ENCODE measurements at places on chromosomes 1 and 21. TPM values are rescaled to one million over a fixed set of nuclear protein-coding genes. Genes with fewer than 3 reads are reported as not detected.

The FYB2 gene
- 0.34 TPM for total RNA-seq

- no peaks in the 10 kb centered on the region for H3K4me1 ChIP-seq
- no peak for DNase-seq
- H3K36me3 ChIP-seq = peaks cover 26% of the 10 kb centered on the region
- H3K27ac ChIP-seq = no peak overlapping the region
- no peaks in the 10 kb centered on the region for H3K27me3 ChIP-seq
Observed at GRCh38 chr1:227006226-227006796, 66.2 kb downstream of the COQ8A start.

DNA sequence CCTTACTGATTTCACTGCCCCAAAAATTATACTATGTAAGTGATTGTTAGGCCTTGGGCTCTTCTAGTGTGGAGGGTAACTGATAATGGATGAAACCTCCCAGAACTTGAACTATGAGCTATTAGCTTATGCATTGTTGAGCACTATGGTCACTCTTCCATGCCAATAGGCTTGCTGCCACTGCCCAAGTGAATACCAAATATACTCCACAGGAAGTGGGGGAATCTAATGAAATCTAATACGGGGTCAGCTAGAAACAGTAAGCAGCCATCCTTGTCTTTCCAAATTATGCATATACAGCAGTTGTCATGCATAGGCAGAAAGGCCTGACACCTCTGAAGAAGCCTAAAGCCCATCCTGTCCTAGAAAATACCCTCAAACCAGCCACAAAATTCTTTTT is 198.7 kb upstream of the PTBP2 start:
- H3K27me3 ChIP-seq = no peaks in the 10 kb centered on the region
- H3K27ac ChIP-seq = no peak overlapping the region
- peaks cover 55% of the 10 kb centered on the region for H3K4me1 ChIP-seq
- DNase-seq = no peak
- H3K36me3 ChIP-seq = no peaks in the 10 kb centered on the region
- H3K4me3 ChIP-seq = no peak overlapping the region

The SLC30A2 gene
- 9.2 TPM for total RNA-seq

DNA sequence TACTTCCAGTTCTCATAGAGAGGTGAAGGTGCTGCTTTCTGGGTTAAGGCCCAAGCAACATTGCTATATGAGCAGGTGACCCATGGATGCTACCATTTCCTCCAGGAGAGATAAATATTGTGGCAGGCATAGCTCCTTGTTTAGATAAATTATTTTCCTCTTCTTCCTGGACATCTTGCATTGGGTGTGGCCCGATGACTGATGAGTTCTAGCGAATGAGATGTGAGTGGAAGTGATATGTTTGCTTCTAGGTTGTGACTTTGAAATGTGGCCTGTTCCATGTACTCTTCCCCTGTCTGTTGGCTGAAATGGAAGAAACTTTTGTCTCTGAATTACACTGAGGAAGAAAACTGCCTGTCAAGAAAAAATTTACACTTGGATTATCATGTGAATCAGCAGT is 101.7 kb upstream of the FMN2 start:
- peaks cover 45% of the 10 kb centered on the region for H3K27me3 ChIP-seq
- H3K27ac ChIP-seq = no peak overlapping the region
- peaks cover 4% of the 10 kb centered on the region for H3K36me3 ChIP-seq
- no peak for DNase-seq

DNA sequence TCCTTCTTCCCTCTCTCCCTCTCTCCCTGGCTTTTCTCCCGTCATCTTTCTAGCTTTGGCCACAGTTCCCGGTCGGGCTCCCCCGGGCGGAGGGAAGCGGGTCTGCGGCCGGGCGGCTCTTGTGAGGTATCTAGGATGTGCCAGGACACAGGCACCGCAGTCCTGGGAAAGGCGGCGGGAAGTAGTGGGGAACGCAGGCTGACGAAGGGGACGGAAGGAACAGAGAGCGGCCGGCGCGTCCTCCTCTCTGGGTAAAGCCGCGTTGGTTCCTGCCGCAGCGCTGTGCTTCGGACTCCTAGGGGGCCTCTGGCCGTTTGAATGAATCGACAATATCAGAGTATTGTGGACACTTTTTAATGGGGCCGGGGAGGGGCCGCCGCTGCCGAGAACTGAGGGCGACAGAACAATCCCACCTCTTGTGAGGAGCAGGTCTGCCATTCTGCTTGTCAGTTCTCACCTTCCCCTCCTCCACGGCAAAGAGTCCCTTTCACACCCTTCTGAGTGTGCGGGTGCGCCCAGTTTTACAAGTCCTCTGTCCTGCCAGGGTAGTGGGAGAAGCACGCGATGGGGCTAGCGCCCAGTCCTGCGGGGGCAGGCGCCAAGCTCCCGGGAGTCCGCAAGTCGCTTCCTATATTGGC is 1.2 kb upstream of the LHX9 start:
- peak overlapping the region; percentile 72 for H3K4me3 ChIP-seq
- H3K36me3 ChIP-seq = no peaks in the 10 kb centered on the region
- H3K4me1 ChIP-seq = peaks cover 71% of the 10 kb centered on the region
- DNase-seq = peak; percentile 75
- peaks cover 100% of the 10 kb centered on the region for H3K27me3 ChIP-seq
- H3K27ac ChIP-seq = peak overlapping the region; percentile 9

The FCRL1 gene
- not detected for total RNA-seq

DNA sequence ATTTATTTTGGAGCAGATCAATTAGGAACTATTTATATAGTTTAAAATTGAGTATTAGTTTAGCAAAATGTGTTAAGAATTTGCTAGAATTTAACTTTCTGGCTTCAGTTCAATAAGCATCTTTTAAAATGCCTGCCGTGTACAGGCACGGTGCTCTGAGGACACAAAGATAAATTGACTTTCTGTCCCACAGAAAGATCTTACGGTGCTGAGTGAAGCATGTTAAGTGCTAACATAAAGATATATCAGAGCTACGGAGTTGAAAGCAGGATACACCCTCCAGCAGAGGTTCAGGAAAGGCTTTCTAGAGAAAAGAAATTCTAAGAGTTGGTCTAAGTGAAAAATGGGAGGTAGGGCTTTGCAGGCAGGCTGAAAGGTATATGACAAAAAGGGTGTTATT is 305.4 kb downstream of the GRIK1 start:
- no peak overlapping the region for H3K27ac ChIP-seq
- no peak overlapping the region for H3K4me3 ChIP-seq
- no peaks in the 10 kb centered on the region for H3K36me3 ChIP-seq
- DNase-seq = no peak
- H3K27me3 ChIP-seq = no peaks in the 10 kb centered on the region

The OR2T33 gene
- total RNA-seq = not detected

- H3K4me1 ChIP-seq = peaks cover 8% of the 10 kb centered on the region
- no peak overlapping the region for H3K4me3 ChIP-seq
Observed at GRCh38 chr1:224338150-224338838, 8.3 kb upstream of the NVL start.

The CASQ1 gene
- 0.27 TPM for total RNA-seq

DNA sequence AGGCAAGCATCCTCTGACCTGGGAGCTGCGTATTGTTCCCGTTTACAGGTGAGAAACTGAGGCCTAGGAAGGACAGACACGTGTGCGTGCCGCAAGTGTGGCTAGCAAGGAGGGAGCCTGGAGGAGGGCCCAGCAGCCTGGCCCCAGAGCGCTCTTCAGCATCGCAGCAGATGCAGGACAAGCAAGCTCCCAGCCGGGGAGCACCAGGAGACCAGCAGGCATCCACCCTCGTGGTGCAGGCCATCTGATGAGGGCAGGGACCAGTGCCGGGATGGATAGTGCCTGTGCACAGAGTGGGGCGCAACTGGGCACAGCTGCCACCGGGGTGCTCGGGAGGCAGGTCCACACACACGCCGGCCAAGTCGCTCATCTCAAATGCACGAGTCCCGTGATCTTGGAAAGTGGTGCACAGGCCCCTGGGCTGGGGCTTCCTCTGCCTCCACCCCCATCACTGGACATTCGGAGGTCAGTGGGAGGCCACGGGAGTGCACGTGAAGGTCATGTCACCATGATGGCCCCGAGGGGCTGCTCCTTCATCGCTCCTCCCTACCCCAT is 55.1 kb downstream of the COL18A1 start:
- peaks cover 10% of the 10 kb centered on the region for H3K4me1 ChIP-seq
- H3K27ac ChIP-seq = no peak overlapping the region
- no peak for DNase-seq
- no peak overlapping the region for H3K4me3 ChIP-seq

The JAM2 gene
- total RNA-seq = 4.8 TPM

GRCh38 chr1:53308506-53308905 is 19.4 kb downstream of the LRP8 start:
- H3K27ac ChIP-seq = no peak overlapping the region
- peak; percentile 45 for DNase-seq
- H3K36me3 ChIP-seq = no peaks in the 10 kb centered on the region
- peaks cover 33% of the 10 kb centered on the region for H3K4me1 ChIP-seq
- H3K4me3 ChIP-seq = no peak overlapping the region

GRCh38 chr1:10755970-10756521 is 40.4 kb downstream of the CASZ1 start:
- no peaks in the 10 kb centered on the region for H3K36me3 ChIP-seq
- no peaks in the 10 kb centered on the region for H3K27me3 ChIP-seq
- no peak overlapping the region for H3K27ac ChIP-seq
- no peak for DNase-seq
- no peak overlapping the region for H3K4me3 ChIP-seq
- peaks cover 5% of the 10 kb centered on the region for H3K4me1 ChIP-seq

The HSD3B2 gene
- 0.32 TPM for total RNA-seq

GRCh38 chr21:43340491-43341377 is 86.2 kb downstream of the SIK1 start:
- DNase-seq = peak; percentile 57
- H3K4me1 ChIP-seq = peaks cover 39% of the 10 kb centered on the region
- H3K27ac ChIP-seq = peak overlapping the region; percentile 81
- H3K4me3 ChIP-seq = no peak overlapping the region

The MAP3K21 gene
- 6.4 TPM for total RNA-seq

DNA sequence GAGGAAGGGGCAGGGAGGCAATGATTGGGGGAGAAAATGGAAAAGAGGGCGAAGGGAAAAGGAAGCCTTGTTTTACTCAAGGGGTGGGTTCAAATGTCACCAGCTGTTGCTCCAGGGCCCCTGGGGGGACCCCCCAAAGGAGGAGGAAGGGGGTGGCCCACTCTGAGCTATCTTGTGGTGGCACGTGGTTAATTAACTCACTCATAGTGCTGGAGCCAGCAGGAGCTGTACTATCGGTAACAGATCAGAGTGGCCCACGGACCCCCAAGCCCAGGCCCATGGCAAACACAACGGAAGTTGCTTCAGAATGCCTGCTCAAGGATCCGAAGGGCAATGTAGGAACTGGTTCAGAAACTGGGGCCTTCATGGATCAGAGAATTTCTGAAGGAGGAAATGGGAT is 7.2 kb downstream of the TFF2 start:
- H3K27me3 ChIP-seq = peaks cover 7% of the 10 kb centered on the region
- H3K27ac ChIP-seq = no peak overlapping the region
- DNase-seq = no peak
- H3K36me3 ChIP-seq = no peaks in the 10 kb centered on the region
- H3K4me1 ChIP-seq = no peaks in the 10 kb centered on the region

GRCh38 chr1:208242941-208243526 is 1.1 kb downstream of the PLXNA2 start:
- DNase-seq = peak; percentile 63
- peaks cover 16% of the 10 kb centered on the region for H3K27me3 ChIP-seq
- no peak overlapping the region for H3K27ac ChIP-seq
- peak overlapping the region; percentile 77 for H3K4me3 ChIP-seq
- peaks cover 49% of the 10 kb centered on the region for H3K4me1 ChIP-seq
- no peaks in the 10 kb centered on the region for H3K36me3 ChIP-seq

DNA sequence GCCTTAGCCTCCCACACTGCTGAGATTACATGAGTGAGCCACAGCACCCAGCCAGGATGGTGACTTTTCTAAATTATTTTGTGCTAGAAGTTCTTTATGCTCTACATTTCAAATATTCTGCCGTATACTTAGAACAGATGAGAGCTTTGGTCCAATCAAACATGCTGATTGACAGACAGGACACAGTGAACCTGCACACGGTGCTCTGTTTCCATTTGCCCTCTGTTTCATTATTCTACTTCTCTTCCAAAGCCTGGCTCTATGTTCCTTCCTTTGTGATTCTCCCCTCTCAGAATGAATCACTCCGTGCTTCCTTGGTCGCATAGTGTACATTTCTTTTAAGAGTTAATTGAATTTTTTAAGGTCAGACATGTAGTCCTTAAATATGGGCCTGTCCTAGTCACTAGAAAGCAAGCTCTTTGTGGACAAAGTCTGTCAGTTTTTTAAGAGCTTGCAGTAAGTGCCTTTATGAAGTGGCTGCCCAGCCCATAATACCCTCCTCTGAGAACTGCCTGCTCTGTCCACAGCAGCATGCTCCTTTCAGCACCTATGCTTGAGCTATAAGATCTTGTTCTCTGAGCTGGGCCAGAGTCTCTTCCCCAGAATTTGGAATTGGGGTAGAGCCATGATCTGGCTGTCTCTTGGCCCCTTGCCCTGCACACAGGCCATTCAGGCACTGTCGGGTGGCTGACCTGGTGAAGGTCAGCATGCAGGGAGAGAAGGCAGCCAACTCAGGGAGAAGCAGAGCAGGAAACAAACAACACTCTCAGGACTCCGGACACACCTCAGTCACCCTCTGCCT is 66.8 kb upstream of the SLC44A3 start:
- H3K4me3 ChIP-seq = no peak overlapping the region
- peaks cover 29% of the 10 kb centered on the region for H3K4me1 ChIP-seq
- no peaks in the 10 kb centered on the region for H3K27me3 ChIP-seq
- DNase-seq = no peak

DNA sequence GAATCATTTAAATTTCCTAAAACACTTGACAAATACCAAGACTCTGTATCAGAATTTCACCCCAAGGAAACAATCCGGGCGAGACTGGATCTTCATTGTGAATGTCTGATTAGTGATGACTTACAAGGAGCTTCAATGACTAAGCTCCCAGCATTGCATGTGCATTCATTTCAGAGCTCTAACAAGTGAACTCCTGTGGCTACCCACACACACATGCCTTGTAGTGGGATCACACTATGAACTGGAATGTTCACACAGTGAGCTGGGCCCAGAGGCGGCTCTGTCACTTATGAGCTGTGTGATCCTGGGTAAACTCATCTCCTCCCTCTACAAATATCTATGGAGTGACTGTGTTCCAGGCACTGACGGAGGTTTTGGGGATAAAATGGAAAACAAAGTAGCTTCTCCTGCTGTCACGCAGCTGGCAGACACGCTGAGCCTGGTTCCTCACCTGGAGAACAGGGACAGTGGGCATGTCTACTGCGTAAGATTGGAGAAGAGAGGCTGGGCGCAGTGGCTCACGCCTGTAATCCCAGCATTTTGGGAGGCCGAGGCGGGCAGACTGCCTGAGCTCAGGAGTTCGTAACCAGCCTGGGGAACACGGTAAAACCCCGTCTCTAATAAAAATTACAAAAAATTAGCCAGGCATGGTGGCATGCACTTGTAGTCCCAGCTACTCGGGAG is 56.9 kb downstream of the CLSTN1 start:
- peak overlapping the region; percentile 72 for H3K27ac ChIP-seq
- peaks cover 13% of the 10 kb centered on the region for H3K36me3 ChIP-seq
- H3K4me1 ChIP-seq = no peaks in the 10 kb centered on the region
- H3K27me3 ChIP-seq = no peaks in the 10 kb centered on the region

The GPATCH2 gene
- 23.0 TPM for total RNA-seq
